Activated effector memory CD4-positive, alpha-beta T cell treated with Interleukin-2 at 50 U/mL for 16 hours (primary cell): ENCODE measurements at places on chromosomes 6 and 20.

- peak; percentile 97 for DNase-seq
Observed at GRCh38 chr6:32843979-32844838, at the start of gene PSMB8. Gene PSMB8 (minus strand): TSS chr6:32844047. CDS start chr6:32843996, 51 bp downstream.

GRCh38 chr6:85866758-85867401 is 224.2 kb upstream of the SYNCRIP start:
- DNase-seq: no peak

GRCh38 chr20:50837532-50838321 is 42.9 kb downstream of the BCAS4 start:
- DNase-seq: no peak

DNA sequence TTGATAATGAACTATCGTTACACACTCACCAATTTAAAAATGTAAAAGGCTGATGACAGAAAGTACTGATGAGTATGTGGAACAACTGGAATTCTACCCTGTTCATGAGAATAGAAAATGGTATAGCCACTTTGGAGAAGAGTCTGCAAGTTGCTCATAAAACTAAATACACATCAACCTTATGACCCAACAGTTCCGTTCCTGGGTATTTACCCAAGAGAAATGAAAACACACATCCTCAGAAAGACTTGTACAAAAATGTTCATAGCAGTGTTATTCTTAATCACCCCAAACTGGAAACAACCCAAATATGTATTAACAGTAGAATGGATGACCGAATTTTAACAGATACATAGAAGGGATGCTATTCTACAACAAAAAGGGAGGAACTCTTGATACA is 145.7 kb upstream of the LRFN2 start:
- no peak for DNase-seq

- DNase-seq: no peak
Observed at GRCh38 chr20:57378646-57379262, 12.4 kb upstream of the RBM38 start.

- DNase-seq: no peak
Observed at GRCh38 chr6:155116571-155116910, 121.4 kb downstream of the TIAM2 start.

GRCh38 chr6:62345446-62345845 is 59.4 kb upstream of the KHDRBS2 start:
- no peak for DNase-seq

DNA sequence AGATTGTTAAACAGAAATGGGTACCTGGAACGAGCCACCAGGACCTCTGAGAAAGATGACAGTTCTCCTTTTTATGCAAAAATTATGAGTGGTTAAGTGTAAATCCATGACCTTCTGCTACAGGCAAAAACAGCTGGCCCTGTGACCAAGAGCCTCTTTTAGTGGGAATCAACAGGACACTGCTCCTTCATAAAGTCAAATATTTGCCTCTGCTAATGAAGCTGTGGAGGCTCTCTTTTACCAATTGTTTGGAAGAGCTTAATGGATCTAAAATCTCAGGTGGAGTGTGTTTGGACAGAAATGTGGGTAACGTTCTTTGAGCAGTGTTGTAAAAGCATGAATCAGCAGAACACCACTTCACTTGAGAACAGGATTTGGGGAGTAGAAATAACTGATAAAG is 117.5 kb upstream of the PCSK2 start:
- DNase-seq: no peak

DNA sequence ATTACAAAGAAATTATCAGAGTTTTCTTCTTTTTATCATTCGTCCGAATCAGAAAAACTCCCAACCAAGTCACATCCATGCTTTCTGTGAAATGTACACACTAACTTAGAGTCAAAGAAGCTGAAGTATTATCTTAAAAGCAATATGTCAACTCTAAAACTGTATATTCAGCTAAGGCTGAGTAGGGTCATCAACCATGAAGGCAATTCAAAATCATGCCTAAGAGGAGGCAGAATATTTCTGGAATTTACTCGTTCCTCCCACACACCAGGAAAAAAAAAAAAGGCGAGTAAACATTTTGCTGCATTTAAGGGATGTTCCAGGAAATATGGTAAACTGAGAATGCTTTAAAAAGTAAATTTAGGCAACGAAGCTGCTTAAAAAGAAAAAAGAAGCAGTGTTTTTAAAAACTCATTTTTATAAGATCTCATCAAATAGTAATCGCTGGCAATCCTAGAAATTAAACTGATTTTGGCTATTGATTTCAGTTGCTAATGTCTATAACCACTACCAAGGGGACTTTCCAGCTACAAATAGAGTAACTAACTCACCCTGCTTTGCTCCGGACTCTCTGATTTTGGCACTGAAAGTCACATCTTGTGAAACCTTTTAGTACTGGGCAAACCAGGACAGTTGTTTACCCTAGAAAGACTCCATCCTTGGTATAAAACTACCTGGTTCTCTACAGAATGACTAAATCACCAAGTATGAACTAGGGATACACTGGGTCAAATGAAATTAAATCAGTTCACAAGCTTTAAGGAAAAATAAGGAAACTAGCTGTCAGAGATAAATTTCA is 82.8 kb downstream of the MBOAT1 start:
- no peak for DNase-seq

DNA sequence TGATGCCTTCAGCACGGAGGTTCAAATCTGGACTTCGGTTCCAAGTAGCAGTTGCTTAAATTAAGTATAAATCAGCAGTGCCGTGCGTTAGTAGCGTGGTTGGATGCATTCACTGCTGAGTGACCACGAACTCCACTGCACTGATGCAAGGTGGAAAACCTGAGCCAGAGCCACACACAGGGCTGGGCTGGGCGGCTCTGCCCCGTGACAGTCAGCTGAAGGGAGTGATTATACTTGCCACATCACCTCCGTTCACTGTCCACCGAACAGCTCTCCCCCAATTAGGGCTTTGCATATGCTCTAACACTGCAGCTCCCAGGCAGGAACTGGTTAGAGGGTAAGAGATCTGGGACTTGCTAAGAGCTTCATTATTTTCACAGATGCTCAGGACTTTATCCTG is 22.2 kb downstream of the PPP1R3G start:
- no peak for DNase-seq

DNA sequence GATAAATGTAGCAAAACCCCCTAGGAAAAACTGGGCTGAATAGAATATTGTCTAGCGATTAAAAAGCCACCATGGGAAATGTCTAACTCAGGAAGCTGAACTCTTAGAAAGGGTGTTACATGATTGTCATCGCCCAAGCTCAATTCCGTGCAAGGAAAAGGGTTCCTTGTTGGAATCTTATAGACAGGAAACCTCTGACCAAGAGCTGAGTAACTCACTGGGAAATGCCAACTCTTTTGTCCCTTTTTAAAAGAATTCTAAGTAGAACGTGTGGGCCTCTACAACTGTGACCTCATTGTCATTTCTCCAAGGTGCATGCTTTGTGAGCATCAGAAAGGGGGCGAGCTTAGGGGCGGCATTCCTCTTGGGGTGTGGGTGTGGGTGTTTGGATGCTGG is 88.1 kb downstream of the SYNJ2 start:
- DNase-seq: no peak

DNA sequence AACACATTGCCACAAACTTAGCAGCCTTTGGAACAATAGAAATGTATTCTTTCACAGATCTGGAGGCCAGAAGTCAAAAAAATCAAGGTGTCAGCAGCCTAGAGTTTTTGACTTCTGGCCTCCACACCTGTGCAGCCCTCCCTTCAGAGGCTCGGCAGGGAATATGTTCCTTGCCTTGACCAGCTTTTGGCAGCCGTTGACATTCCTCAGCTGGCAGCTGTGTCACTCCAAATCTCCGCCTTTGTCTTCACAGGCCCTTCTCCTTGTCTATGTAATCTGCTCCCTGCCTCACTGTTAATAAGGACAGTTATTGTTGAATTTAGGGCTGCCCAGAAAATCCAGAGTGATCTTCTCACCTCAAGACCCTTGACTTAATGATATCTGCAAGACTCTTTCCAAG is 17.2 kb upstream of the AHI1 start:
- no peak for DNase-seq

DNA sequence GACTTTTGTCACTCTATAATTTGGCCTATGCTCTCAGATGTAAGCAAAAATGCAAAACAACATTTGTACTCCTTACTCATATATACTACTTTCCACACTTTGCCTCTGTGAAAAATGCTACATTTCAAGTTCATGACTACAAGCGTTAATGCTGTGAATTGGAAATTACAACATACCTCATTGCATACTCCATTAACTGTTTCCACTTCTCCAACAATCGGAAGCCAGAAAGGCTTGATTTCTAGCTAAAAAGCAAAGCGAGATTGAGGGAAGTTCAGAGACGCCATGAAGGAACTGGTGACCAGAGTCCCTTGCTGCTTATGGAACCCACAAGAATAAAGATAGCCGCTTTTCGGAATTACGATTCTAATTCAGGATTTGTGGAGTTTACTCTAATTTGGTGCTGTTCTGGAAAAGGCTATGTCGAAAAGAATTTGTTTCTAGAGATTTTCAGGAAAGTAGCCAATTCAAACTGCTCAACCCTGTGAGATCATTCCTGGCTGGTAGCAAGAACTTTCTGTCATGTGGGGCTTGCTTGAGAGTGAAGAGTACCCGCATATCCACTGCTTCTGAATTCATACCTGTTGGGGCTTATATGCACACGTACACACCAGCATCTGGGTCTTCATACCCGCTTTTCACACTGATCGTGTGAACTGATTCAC is 98.0 kb upstream of the CITED2 start:
- DNase-seq: no peak

GRCh38 chr20:13930281-13930680 is 60.1 kb downstream of the SEL1L2 start:
- no peak for DNase-seq

DNA sequence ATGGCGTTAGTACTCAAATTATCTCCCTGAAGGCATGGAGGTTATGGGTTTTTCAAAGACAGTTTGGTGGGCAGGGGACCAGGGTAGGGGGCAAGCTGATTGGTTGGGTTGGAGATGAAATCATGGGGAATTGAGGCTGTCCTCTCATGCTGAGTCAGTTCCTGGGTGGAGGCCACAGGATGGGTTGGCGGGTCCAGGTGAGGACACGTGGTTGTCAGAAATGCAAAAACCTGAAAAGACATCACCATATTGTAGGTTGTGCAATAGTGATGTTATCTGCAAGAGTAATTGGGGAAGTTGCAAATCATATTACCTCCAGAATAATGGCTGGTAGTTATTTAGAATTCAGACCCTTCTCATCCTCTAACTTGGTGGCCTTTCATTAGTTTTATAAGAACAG is 30.1 kb downstream of the GPX6 start:
- DNase-seq: no peak

GRCh38 chr6:7730001-7730783 is 4.3 kb downstream of the BMP6 start:
- DNase-seq: no peak

GRCh38 chr6:93242049-93242448 is 177.3 kb downstream of the EPHA7 start:
- DNase-seq: no peak

- DNase-seq: no peak
Observed at GRCh38 chr6:54595844-54596243, 250.7 kb upstream of the FAM83B start.

GRCh38 chr20:57890202-57890800 is 180.5 kb upstream of the PMEPA1 start:
- DNase-seq: no peak

GRCh38 chr6:65117817-65118409 is 589.1 kb downstream of the EYS start:
- DNase-seq: no peak

- DNase-seq: no peak
Observed at GRCh38 chr6:114267897-114268296, 74.9 kb downstream of the HS3ST5 start.

DNA sequence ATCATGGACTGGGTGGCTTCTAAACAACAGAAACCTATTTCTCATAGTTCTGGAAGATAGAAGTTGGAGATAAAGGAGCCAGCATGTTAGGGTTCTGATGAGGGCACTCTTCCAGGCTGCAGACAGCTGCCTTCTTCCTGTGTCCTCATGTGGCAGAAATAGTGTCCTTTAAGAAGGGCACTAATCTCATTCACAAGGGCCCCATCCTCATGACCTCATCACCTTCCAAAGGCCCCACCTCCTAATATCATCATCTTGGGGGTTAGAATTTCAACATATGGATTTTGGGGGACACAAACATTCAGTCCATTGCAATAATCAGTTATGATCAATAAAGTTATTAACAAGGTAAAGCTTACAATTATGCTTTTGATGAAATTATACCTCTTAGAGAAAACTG is 130.8 kb upstream of the SLC22A23 start:
- no peak for DNase-seq

DNA sequence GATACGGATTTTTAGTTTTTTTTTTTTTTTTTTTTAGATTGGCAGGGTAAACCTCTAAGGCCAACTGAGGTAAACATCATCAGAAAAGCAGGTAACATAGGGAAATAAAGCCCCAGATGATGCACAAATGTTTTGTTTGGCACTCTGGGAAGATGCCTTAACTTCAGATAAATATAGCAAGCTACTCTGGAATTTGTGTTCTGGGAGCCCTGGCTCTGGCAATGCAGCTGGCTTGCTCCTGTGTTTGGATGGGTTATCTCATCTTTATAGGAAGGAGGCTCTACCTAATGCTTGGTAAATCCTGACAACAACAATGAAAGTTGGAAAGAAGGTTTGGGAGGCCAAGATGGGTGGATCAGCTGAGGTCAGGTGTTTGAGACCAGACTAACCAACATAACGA is 77.4 kb downstream of the GFOD1 start:
- no peak for DNase-seq

GRCh38 chr20:17431621-17432364 is 99.4 kb downstream of the BFSP1 start:
- DNase-seq: peak; percentile 2
